ENCODE measurements at places on chromosomes 16 and 17. TPM values are rescaled to one million over a fixed set of nuclear protein-coding genes. Genes with fewer than 3 reads are reported as not detected.

GRCh38 chr17:61063528-61063927 is 336.1 kb upstream of the TBX2 start:
- DNase-seq: no peak

DNA sequence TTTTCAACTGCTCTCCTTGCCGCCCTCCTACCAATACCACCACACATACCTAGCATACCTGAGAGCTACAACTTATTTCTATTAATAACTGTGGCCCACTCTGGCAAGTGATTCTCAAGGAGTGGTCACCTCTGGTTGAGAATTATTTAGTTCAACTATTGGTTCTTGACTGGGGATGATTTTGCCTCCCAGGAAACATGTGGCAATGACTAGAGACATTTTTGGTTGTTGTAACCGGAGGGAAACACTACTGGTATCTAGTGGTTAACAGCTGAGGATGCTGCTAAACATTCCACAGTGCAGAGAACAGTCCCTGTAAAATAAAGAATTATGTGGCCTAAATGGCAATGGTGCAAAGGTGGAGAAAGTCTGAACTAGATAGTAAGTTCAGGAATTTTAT is 96.7 kb downstream of the TRIM37 start:
- DNase-seq: no peak

GRCh38 chr17:14499976-14500375 is 199.1 kb downstream of the HS3ST3B1 start:
- DNase-seq: no peak

The MILR1 gene
- 0.33 TPM for total RNA-seq

- no peak for DNase-seq
Measured at GRCh38 chr17:76444518-76445311, 8.2 kb downstream of the UBE2O start.

- no peak for DNase-seq
Measured at GRCh38 chr16:72999541-73000019, 48.3 kb downstream of the ZFHX3 start.

The GPR142 gene
- total RNA-seq: not detected
